Fibroblast of mammary gland (primary cell): ENCODE measurements at places on chromosomes 6 and 20.

DNA sequence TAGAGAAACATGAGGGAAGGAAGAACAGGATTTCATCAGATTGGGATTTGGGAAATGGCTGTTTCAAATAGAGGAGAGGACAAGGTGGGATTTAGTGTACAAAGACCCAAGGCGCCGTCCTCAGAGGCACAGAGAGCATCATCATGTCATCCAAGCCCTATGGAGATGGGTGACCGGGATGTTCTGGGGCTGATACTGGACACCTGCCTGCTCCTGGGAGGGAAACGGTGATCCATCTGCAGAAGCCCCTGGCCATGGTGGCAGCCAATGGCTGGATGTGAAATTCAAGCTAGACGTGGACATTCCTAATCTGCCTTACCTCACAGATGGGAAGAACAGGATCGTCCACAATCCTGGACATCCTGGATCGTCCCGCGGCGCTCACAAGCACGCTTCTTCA, 12.7 kb downstream of the NKX2-2 start:
- no peak for DNase-seq

DNA sequence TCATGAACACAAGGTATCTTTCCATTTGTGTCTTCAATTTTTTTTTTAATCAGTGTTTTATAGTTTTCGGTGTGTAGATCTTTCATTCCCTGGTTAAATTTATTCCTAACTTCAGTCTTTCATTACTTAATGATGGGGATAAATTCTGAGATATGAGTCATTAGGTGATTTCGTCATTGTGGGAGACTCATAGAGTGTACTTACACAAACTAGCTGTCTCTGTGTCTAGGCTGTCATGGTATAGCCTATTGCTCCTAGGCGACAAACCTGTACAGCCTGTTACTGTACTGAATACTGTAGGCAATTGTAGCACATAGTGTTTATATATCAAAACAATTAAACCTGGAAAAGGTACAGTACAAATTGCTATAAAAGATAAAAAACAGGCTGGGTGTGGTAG, 42.1 kb downstream of the SMAP1 start:
- peak; percentile 85 for DNase-seq

DNA sequence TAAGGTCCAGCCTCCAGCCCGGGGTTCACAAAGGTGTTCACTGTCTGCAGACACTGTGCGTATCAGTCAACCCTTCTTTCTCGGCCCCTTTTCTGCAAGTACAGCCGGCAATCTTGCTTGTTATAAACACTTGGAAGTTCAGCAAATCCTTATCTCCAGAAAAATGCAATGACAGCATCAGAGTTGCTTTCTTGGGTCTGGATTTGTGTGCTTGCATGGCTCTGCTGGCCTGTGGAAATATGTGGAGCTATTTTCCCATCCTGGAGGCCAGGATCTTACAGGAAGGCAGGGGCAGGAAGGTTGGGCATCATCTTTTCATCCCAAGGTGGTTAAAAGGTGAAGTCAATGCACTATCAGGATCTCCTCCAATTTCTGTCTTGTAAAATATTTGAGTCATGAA, 100.3 kb downstream of the SMOC2 start:
- no peak for DNase-seq

DNA sequence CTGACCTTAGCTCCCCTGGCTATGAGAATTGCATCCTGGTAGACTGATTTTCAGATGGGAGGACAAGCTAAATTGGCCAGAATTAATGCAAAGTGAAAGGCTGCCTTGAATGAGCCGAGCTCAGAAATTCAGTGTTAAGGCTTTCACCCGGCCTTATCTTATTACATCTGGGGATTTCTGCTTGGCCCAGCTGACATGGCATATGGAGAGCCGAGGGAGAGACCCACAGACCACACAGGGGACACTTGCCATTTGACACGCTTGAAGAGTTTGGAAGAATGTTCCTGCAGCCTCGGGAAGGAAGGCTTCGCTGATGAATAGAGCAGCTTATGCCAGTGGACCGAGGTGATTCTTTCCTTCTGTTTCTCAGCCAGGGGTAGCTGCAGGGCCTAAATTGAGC, 9.0 kb downstream of the MOCS3 start:
- DNase-seq = no peak

DNA sequence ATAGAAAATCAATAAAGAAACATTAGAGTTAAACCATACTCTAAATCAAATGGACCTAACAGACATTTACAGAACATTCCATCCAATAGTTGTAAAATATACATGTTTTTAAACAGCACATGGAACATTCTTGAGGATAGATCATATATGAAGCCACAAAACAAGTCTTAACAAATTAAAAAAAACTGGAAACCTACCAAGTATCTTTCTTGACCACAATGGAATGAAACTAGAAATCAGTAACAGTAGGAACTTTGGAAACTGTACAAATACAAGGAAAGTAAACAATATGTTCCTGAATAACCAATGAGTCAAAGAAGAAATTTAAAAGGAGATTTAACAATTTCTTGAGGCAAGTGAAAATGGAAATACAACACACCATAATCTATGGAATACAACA, 91.2 kb upstream of the GLP1R start:
- no peak for DNase-seq

- no peak for DNase-seq
Observed at GRCh38 chr6:115363379-115363778, 697.3 kb downstream of the FRK start.

GRCh38 chr6:148816117-148816516, 69.3 kb downstream of the UST start:
- no peak for DNase-seq

DNA sequence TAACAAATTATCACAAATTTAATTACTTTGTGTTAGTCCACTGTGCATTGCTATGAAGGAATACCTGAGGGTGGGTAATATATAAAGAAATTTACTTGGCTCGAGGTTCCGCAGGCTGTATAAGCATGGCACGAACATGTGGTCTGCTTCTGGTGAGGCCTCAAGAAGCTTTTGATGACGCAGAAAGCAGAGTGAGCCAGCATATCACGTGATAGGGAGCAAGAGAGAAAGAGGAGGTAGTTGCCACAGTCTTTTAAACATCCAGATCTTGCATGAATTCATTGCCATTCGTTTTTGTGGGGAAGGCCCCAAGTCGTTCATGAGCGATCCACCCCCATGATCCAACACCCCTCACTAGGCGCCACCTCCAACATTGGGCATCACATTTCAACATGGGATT, 733.7 kb downstream of the GRIK2 start:
- DNase-seq = no peak

- no peak for DNase-seq
Observed at GRCh38 chr6:129183187-129183591, 300.3 kb downstream of the LAMA2 start.

DNA sequence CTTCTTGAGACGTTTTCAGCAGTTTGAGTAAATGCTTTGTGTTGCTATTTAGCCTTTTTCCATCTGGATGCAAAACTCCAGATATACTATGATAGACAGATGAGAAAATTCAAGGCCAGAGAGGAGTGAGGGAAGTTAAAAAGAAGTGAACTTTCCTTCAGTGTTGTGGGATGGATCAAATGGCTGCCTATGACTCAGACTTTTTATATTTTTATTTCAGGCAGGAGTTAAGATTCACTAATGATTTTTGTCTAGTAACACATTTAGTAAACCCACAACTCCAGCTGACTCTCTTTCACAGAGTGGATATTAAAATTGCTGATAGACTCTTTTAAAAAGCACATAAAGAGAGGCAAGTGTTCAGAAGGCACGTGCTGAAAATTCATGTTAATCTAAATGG, 23.2 kb upstream of the PTCHD4 start:
- DNase-seq = no peak

GRCh38 chr6:71383901-71384489, 95.4 kb downstream of the OGFRL1 start:
- DNase-seq = peak; percentile 70

- no peak for DNase-seq
Observed at GRCh38 chr6:157380458-157380778, 572 bp upstream of the ZDHHC14 start.

DNA sequence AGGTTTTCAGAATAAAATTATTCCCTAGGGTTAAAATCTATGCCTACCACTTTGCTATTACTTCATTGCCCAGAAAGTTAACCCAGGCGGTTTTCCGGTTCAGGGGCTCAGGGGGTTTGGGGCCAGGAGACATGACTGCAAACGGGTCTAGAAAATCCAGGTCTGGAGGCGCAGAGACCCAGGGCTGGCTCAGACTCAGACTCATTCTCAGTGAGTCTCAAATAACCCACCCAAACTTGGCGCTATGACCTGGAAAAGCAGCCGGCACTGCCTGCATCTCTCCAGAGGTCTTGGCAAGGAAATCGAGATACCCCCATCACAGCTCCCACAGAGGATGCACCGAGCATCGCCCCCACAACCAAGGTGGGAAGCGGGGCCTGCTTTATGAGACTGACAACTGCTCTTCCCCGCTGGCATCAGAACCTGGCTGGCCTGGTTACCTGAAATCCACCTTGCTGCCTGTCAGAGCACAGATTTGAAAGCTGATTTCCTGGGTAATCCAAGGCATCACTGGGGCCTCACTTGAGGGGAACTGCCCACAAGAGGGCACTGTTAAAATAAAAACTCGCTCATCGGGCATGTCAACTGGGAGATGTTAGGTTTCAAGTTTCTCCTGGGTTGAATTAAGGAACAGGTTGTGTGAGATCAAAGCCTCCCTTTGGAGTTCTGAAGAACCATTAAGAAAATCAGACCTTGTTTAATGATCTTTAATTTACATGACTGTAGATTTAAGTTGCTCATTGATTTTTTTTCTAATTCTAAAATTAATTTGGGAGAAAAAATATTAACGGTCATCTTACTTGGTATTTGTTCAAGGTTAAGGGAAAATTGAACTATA, 55.1 kb downstream of the KIF16B start:
- DNase-seq = peak; percentile 58

GRCh38 chr20:3307725-3308124, 68.7 kb upstream of the SLC4A11 start:
- no peak for DNase-seq

DNA sequence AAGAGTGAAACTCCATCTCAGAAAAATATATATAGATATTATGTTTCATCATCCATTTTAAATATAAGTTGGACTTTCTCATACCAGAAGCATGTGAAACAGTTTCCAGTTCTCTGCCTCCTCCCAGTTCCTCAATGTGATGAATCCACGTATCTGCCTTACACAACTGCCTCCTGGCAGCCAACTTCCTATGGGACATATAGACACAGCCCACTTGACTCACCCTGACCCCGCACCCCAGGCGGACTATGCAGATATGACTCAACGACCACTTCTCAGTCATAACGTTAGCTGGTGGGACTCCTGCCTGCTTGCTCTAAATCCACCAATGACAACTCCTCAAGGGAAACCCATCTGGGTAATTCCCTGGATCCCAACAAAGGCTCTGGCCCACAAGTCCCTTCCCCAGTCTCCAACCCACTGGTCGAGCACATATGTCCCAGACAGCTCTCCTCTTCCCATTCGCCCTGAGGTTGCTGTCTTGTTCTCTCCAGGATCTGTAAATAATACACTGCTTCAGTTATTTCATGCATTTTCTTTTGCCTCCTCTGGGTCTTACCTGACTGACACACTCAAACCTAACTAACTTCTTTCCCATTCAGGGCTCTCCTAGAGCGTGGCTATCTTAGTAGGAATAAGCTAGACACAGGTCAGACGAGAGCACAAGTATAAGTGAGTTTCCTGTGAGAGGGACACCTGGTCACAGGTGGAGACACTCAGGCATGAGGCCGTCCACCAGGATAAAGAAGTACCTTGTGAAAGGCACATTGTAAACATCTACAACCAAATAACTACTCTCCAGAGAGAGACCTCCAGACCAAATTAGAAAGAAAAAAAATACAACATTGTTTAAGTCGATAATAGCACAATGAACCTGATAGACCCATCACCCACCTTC, 548.5 kb downstream of the CD83 start:
- peak; percentile 100 for DNase-seq

DNA sequence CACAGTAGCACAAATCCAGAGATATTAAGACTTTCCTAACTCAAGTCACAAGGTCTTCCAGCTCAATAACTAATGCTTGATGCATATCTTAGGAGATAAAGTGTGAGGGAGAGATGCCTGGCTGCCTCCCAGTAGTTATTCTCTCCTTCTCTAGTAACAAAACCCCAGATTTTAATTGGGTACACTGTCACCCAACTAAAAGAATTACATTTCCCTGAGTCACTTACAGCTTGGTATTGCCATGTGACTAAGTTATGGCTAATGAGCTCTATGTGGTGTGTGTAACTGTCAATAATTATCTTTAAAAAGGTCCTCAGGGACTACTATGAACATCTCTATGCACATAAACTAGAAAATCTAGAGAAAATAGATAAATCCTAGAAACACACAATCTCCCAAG, 32.0 kb downstream of the KIF6 start:
- no peak for DNase-seq

- no peak for DNase-seq
Observed at GRCh38 chr6:73177221-73177944, 47.9 kb downstream of the KHDC1L start.

DNA sequence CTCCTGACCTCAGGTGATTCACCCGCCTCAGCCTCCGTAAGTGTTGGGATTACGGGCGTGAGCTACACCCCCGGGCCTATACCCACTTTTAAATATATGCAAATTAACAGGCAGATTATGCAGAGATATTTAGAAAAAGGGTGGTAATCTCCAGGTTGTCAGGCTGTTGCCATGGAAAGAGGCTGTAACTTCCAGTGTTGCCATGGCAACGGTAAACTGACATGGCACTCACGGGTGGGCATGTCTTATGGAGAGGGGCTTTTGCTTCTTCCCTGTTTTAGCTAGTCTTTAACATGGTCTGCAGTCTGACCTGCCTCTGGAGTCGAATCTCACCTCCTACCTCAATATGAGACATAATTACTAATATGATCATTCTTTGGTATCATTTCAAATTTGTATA, 44.9 kb downstream of the ZNF334 start:
- no peak for DNase-seq

- DNase-seq = no peak
Observed at GRCh38 chr6:111724039-111724438, 118.4 kb upstream of the TRAF3IP2 start.

DNA sequence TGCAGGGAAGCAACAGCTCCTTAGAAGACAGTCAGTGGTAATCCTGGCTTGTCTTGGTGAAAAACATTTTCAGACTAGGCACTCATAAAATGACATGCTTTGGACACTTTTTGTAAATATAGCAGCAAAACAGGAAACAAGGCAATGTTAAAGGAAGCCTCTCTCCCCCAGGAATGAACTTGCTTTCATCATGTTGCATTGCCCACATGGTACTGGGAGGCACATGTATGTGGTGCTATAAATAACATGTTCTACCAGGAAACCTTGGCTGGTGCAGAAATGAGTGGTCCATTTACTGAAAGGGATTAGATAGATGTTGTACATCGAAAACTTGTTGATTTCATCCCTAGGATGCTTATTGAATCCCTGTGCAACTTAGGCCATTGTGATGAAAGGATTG, 121.4 kb upstream of the RREB1 start:
- no peak for DNase-seq

GRCh38 chr6:36244641-36245280, 25.1 kb upstream of the PNPLA1 start:
- DNase-seq = no peak

DNA sequence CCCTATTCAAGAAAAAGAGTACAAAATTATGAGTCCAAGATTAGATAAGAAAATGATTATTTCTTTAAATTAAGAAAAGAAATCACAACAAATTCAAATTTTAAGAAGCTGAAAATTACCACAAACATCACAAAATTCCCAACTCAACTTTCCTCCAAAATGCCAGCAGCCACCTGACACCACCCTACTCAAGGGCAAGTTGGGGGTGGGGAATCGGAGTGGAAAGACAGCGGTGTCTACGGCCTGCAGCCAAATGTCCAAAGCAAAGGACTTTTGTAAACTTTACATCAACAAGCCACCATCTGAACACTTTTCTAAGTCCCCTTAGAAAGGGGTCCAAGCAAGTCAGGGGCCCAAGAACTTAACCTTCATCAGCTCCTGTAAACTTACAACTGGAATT, 1.6 kb upstream of the EYA2 start:
- DNase-seq = no peak
